H4 (cell line): ENCODE measurements at places on chromosomes 16 and 17. TPM values are rescaled to one million over a fixed set of nuclear protein-coding genes. Genes with fewer than 3 reads are reported as not detected.
A peak's percentile ranks its signal among the peaks of the same experiment; 100 is the strongest.

DNA sequence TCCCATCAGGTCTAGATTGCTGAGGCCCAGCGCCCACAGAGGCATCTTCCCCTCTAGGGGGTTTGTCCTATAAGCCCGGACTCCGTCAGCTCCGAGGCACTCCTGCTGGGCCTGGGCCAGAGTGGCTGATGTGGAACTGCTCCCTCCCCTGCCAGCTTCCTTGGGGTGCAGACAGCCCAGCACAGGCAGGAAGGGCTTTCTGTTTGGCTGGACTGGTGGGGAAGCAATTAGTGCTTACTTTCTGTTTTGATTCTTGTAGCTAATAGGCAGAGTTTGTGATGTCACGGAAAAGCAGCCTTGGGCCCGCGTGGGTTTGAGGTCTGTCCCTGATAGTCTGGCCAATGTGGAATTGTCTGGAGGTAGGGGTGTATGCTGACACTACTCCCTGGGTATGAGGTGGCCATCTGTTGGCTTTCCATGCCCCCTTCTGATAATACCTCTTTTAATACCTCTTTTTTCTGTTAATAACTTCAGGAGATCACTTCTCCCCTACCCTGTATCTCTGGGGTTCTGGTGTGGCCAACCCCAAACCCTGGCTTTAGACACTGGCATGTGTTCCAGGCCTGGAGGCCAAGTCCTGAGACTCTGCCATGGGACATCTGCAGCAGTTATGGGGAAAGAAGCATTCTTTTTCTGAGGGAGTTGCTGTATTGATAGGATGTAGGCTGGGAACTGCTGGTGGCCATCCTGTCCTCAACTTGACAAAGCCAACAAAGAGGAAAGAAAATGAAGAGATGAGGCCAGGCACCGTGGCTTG lies 190.9 kb downstream of the RAB11FIP4 start:
- peak; percentile 88 for DNase-seq

Gene KRT39
- total RNA-seq, result 0.18 TPM in 1 of 2 replicates, not detected in the other

Gene ABCA9
- not detected in 2 replicates for total RNA-seq

Gene TNFRSF13B
- not detected in 2 replicates for total RNA-seq

Gene OR4D1
- 0.02 TPM in 1 of 2 replicates, not detected in the other for total RNA-seq

GRCh38 chr16:78583441-78583840 lies 484.0 kb downstream of the WWOX start:
- DNase-seq, result no peak

Gene SHISA9
- total RNA-seq, result 0.06 TPM in 1 of 2 replicates, not detected in the other

DNA sequence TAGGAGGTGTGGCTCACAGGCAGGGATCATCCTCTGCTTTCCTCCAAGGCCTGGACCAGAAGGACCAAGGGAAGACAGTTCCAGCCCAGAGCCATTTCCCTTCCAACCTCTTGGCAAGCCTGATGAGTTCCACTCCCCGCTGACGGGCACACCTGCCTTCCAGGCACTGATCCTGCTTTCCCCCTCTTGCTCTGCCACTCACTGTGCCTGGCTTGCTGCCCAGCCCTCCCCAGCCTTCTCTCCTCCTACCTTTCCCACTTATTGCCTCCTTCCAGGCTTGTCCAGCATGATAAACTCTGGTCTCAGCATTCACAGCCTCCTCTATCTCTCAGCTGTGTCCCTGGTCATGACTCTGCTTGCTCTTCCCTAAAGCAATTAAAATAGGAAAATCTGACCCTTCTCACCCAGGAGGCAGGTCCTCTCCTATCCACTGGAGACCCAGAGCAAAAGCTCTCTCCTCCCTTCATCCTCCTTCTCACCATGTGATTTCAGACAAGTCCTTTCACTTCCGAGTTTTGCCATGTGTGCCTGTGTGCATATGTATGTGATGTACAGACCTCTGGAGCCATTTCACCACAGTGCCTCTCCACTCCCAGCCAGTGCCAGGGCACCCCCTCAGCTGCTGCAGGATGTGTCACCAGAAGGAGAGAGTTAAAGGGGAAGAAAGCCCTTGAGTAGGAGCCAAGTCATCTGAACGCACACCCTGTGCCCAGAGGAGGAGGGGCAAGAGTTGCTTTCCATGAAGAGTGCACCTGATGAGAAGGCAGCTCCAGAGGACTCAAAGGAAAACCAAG lies 13.4 kb upstream of the TMEM170A start:
- no peak for DNase-seq

Gene ABCA10
- total RNA-seq, result 0.80 and 1.8 TPM in 2 replicates
